HT-29 (cell line): ENCODE measurements at places on chromosomes 13 and 19. TPM values are rescaled to one million over a fixed set of nuclear protein-coding genes. Genes with fewer than 3 reads are reported as not detected.

The FSD1 gene
- total RNA-seq, result 0.41 and 0.60 TPM in 2 replicates

The CEACAM3 gene
- total RNA-seq, result not detected in 2 replicates

The CYP2B6 gene
- 2.1 and 2.5 TPM in 2 replicates for total RNA-seq

The MBD3L2 gene
- total RNA-seq, result not detected in 2 replicates

The CGB8 gene
- total RNA-seq, result not detected in 2 replicates
